ENCODE measurements at places on chromosomes 2 and 18.

GRCh38 chr18:5195656-5196055, 1.4 kb downstream of the AKAIN1 start:
- no peak for DNase-seq

DNA sequence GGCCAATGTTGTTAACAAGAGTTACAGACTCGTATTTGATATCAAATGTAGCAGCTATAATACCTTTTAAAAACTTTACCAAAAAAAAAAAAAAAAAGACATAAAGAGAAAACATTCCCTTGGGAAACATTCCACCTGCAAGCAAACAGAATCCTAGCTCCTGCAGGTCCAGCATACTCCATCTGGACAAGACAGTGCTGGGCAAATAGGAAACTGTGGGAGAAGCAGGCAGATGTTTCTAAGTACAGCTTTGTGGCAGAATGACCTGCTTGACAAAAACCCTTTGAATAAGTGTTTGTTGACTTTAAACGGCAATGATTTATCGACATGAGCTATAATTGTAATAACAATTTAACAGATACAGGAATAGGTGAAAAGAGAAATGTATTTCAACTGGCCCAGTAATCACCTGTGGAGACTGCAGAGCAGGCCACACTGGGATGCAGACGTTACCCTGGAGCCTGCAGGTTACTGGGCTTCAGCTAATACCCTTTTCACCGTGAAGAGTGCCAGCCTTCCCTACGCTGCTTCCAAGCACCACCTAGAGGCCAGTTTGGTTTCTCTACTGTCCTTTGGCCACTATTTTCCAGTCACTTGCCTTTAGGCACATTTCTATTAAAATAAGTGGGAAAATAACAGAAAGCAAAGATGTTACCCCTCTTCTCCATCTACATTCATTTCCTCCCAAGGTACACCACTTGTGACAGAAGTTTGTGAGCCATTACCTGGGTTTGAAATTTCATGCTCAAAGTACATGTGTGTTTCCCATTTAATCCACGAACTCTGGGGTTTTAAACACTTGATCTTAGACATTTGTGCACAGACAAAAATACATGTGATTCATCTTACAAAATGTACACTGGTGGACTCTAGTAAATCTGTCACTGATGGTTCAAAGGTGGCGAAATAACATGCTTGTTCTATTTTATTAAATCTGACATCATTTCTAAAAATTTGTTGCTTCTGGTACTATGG, 96.9 kb upstream of the ZNF397 start:
- peak; percentile 11 for DNase-seq

- no peak for DNase-seq
Measured at GRCh38 chr2:236158969-236159777, 9.0 kb downstream of the GBX2 start.

- DNase-seq, result no peak
Measured at GRCh38 chr2:169438466-169439072, 40.7 kb upstream of the BBS5 start.

- DNase-seq, result no peak
Measured at GRCh38 chr2:42371611-42372473, 10.8 kb upstream of the COX7A2L start.

- no peak for DNase-seq
Measured at GRCh38 chr2:23498943-23499342, 114.0 kb downstream of the KLHL29 start.

GRCh38 chr2:159124441-159124911, 156.0 kb downstream of the TANC1 start:
- no peak for DNase-seq

DNA sequence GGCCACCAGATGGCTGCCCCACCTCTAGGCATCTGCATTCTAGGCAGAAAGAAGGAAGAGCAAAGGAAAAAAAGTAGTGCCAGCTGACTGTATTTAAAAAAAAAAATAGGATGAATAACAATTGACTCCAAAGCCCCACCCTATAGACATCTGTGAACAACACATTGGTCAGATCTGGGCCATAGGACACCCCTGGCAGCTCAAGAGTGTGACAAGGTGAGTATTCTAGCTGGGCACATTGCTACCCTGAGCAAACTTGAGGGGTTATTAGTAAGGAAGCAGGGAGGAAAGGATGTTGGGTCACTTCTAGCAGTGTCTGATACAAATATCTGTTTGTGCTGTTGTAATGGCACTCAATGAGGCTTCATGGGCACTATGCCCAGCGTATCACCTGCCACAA, 58.6 kb upstream of the NPAS2 start:
- DNase-seq, result no peak

GRCh38 chr18:49359732-49360444, 100.6 kb downstream of the DYM start:
- no peak for DNase-seq

DNA sequence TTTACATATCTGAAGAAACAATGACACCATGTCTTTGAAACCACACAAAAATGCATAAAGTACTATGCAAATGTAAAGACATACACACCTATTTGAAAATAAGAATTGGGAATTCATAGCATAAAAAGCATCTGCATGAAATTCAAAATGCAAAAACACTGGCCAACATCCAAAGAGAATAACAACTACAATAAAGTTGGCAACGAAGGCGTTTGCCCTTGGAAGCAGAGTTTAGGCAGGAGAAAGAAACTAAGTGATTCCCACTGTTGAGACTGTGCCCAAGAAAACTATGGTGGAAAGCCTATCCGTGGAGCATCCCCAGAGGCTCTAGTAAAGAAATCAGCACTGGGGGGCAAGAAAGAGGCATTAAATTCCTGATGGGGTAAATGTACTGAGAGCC, 292.8 kb downstream of the RIT2 start:
- DNase-seq, result no peak

DNA sequence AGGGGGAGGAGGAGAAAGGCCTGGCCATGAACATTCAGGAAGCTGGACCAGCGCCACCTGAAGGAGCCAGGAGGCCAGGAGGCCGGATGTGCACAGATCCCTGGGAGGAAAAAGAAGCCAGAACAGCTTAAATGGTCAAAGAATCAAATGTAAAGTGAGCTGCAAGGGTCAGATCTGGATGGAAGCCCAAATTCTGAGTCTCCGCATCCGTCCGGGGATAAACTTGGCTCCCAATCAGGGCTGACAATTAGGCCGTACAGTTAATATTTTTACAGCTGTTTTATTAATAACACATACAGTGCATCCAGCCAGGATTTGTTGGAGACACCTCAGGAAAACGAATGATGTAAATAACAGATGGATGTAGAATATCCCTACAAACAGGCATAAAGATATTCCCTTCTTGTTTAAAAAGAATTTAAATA, 495.1 kb upstream of the TCF4 start:
- DNase-seq, result no peak

- DNase-seq, result no peak
Measured at GRCh38 chr2:70984576-70985282, 6.3 kb downstream of the ANKRD53 start.

DNA sequence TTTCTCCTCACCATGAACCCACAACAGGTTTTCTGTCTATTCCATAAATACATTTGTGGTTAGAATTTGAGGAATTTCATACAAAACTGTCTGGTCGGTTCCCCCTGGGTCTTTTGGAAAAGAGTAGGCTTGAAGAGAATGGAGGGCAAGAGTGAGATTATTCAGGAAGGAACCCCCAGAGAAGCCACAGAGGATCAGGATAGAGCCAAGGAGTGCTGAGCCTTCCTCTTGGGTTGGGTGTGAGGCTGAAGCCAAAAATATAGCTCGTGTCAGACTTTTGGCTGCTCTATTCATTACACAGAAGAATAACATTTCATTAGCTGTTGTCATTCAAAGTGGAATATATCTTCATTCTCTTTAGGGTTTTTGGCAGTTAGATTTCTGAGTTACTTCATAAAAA, 45.9 kb upstream of the YES1 start:
- no peak for DNase-seq

GRCh38 chr2:122251158-122251557, 495.7 kb downstream of the TSN start:
- no peak for DNase-seq

GRCh38 chr18:49238433-49239042, 221.9 kb downstream of the DYM start:
- DNase-seq, result peak; percentile 21

- DNase-seq, result no peak
Measured at GRCh38 chr2:75375646-75376582, 176.6 kb upstream of the TACR1 start.
